ENCODE measurements at places on chromosomes 12 and 14. TPM values are rescaled to one million over a fixed set of nuclear protein-coding genes. Genes with fewer than 3 reads are reported as not detected.

LIN7A gene
- total RNA-seq = 0.56 TPM

RNASE4 gene
- total RNA-seq = 11.1 TPM

PRDM4 gene
- 24.7 TPM for total RNA-seq

REM2 gene
- 0.28 TPM for total RNA-seq

ESYT1 gene
- total RNA-seq = 152 TPM

TPH2 gene
- total RNA-seq = not detected

DBX2 gene
- not detected for total RNA-seq

RILPL2 gene
- total RNA-seq = 2.7 TPM

TMEM179 gene
- total RNA-seq = not detected

CLEC2A gene
- total RNA-seq = not detected

DLGAP5 gene
- 23.9 TPM for total RNA-seq

VWF gene
- 0.56 TPM for total RNA-seq

OR4E2 gene
- total RNA-seq = not detected

MYF5 gene
- not detected for total RNA-seq

ENDOU gene
- total RNA-seq = 3.4 TPM

CARMIL3 gene
- not detected for total RNA-seq

RBP5 gene
- total RNA-seq = not detected

RD3L gene
- total RNA-seq = not detected

RNASE3 gene
- total RNA-seq = not detected

SYNE2 gene
- 58.4 TPM for total RNA-seq

LMO3 gene
- 10.9 TPM for total RNA-seq

NKX2-1 gene
- 9.1 TPM for total RNA-seq

PAH gene
- total RNA-seq = not detected

KRT6B gene
- 1,655 TPM for total RNA-seq

HOXC4 gene
- not detected for total RNA-seq

TMCC3 gene
- total RNA-seq = 7.6 TPM

HPD gene
- total RNA-seq = not detected

AMN gene
- total RNA-seq = 3.8 TPM

FSCB gene
- not detected for total RNA-seq

SDR9C7 gene
- total RNA-seq = 5.1 TPM

KLRF1 gene
- not detected for total RNA-seq

DHRS4L2 gene
- 14.7 TPM for total RNA-seq

TAS2R42 gene
- total RNA-seq = not detected

SYCP3 gene
- total RNA-seq = not detected

RIMKLB gene
- total RNA-seq = 24.7 TPM

TEDC1 gene
- total RNA-seq = 37.2 TPM

BDKRB2 gene
- total RNA-seq = 3.9 TPM

CDCA3 gene
- 41.0 TPM for total RNA-seq

CCDC60 gene
- not detected for total RNA-seq

RGS6 gene
- total RNA-seq = not detected

NOXRED1 gene
- total RNA-seq = not detected

TSHR gene
- not detected for total RNA-seq

MYH6 gene
- not detected for total RNA-seq

Measured in airway epithelial cell (primary cell).